ENCODE measurements at places on chromosomes 6 and 20.
A peak's percentile ranks its signal among the peaks of the same experiment; 100 is the strongest.

- no peak for DNase-seq
Observed at GRCh38 chr20:50298554-50299324, 108.1 kb downstream of the CEBPB start.

GRCh38 chr6:1581120-1581991 lies 28.4 kb upstream of the FOXC1 start:
- no peak for DNase-seq

DNA sequence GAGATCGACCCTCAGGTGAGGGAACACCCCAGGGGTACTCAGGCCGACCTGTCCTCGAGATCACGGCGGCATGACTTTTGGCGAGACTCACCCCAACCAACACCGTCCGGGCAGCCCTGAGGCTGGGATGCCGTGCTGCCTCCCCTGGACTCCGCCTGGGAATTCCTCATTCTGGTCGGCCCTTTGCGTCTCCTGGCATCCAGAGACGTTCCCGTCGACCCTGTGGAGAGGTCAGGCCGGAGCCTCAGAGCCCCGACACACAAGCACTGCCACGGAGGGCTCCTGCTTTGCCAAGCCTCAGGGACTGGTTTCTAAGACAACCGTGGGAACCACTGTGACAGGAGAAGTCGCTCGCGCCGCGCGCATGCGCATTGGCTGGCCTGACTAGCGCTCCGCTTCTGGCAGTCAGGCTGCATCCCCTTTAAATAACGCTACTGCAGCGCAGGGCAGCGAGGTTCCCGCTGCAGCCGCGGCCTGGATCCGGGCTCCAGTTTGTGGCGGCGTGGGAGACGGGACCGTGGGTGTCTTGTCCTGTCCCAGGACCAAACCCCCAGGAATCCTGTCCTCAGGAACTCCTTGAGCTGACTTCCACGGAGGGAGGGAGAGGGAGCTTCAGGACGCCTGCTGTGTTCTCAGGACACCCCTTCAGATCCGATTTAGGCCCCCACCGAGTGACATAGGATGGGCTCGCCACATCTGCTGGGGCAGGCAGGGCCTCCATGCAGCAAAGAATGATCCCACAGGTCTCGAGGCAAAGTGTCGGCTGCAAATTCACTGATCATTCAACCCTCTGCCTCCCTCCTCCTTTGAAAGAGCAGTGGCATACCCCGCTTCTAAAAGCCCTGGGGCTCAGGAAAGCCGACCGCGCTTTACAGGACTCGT lies 163.2 kb upstream of the ZNF337 start:
- no peak for DNase-seq

DNA sequence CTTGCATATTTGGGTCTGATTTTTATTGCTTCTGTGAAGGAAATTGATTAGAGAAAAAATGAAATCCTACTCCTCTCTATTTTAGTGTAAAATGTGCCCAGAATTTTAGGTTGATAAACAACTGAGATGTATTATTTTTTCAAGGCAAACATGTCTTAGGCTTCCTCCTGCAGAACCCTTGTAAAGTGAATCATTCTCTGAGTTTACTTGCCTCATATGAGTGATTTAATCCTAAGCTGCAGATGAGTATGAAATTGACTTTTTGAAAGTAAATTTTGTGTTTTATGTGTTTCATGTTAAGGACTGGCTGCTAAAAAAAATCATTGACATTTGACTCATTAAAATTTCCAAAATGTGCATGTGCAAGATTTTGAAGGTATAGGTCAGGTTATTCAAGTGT lies 138.5 kb upstream of the PHACTR1 start:
- DNase-seq, result no peak

GRCh38 chr20:37579106-37579505 lies 51.4 kb upstream of the BLCAP start:
- no peak for DNase-seq

GRCh38 chr6:4606821-4607704 lies 169.1 kb upstream of the CDYL start:
- no peak for DNase-seq

- no peak for DNase-seq
Observed at GRCh38 chr6:44169886-44170570, 11.4 kb downstream of the CAPN11 start.

DNA sequence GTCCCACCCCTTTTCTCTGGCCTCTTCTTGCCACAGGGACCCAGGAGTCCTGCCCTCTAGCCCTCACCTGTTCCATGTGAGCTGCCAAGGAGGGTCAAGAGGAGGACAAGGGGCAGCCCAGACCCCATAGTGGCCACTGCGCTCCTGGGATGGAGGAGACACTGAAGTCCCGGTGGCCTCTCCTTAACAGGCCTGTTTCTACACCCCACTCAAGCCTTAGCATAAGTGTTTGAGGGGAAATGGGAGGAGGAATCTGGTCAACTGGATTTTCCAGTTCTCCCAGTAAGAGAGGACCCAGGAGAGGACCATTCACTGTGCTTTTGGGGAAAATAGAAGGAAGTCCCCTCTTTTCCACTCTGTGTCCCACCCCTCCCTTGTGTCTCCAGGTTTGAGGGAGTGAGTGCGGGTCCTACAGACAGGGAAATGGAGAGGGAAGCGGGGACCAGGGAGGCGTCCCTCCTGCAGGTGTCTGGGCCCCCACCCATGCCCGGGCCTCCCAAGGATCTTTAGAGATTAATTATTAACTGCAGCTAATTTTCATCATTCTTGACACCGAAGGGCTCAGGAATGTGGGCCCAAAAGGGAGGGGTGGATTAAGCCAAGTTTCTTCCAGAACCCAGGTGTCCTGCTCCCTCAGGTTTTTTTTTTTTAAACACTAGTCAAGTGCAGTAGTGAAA lies at the start of gene SFTA2:
SFTA2 (minus strand) TSS at position 202 of the 677 bp plus-strand sequence; CDS start at position 128, 74 bp downstream.
- DNase-seq, result no peak

DNA sequence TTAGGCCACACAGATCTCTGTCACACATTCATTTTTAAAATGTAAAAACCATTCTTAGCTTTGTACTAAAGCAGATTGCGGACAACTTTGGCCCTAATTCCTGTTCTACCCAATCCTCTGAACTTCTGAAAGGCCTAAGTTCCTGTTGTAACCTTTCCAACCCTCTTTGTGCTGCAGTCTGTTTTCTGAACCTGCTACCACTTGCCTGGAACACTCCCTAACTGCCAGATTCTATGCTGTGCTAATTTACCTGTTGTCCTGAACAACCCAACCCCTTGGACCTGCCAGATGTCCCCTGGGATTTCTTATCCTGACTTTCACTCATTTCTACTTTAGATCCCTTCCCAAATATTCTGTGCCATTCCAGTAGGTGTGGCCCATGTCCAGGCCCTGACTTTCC lies 398.7 kb downstream of the ZFAND3 start:
- no peak for DNase-seq

- no peak for DNase-seq
Observed at GRCh38 chr20:33079259-33079658, at the start of gene BPIFB4. TSS of gene BPIFB4 (plus strand) at chr20:33079643. CDS start at chr20:33081527, 1,884 bp downstream.

- no peak for DNase-seq
Observed at GRCh38 chr6:18352001-18352400, 35.1 kb upstream of the RNF144B start.

DNA sequence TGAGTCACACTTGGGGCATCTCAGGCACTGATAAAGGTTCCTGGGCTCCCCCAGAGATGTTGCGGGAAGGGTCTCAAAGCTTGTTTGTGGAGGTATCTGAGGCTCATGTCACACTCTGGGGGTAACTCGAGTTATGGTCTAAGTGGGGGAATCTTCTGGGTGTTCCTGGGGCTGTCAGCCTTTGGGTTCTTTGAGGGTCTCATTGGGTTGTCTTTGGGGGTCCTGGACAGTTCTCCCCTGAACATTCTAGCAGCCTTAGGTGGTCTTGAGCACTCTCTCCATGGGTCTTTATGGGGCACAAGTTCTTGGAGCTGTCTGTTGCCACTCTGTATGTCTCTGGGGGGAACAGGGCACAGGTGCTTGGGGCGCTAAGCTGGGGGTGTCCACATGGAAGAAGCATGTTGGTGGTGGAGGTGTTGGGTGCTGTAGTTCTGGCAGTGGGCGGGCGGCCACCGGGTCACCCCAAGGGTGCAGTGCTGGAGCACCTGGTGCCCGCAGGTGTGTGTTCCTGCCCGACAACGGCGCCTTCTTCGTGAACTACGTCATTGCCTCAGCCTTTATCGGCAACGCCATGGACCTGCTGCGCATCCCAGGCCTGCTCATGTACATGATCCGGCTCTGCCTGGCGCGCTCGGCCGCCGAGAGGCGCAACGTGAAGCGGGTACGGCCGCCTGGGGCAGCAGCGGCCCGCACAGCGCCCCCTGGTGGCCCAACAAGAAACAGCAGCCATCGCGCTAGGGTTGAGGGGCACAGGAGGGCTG lies 7.1 kb upstream of the CAPN11 start:
- peak; percentile 74 for DNase-seq

DNA sequence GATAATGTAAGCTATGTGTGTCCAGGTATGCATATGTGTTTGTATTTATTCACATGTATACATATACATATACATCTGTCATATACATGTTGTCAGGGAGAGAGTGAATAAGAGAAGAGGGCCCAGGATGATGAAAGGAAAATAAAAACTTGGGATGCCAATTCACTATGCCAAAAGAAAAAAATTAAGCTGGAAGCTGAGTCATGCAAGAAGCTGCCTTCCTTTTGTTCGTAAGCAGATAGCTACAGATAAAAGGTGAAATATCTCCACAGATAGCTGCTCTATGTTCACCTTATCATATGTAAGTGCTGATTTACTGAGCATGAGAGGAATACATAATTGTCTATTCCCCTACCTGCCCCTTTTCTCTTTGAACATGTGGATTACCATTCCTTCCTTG lies 579.9 kb downstream of the EPM2A start:
- no peak for DNase-seq

- no peak for DNase-seq
Observed at GRCh38 chr6:94215552-94215951, 796.2 kb upstream of the EPHA7 start.

DNA sequence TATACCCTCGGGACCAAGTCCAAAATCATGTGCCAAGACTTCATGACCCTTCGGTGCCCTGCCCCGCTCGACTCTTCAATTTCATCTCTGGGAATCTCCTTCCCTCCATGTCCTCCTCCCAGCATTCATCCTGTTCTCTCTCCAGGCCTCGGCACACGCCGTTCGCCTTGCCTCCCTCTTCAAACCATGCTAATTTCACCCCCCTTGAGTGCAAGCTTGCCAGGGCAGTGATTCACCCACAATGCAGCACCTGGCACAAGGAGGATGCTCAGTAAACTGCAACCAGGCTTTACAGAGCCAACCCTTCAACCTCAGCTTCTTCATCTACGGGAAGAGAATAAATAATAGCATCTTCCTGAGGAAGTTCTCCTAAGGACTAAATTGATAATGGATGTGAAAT lies 4.1 kb downstream of the KCNS1 start:
- no peak for DNase-seq

GRCh38 chr6:41964201-41964887 lies 22.7 kb upstream of the CCND3 start:
- no peak for DNase-seq

DNA sequence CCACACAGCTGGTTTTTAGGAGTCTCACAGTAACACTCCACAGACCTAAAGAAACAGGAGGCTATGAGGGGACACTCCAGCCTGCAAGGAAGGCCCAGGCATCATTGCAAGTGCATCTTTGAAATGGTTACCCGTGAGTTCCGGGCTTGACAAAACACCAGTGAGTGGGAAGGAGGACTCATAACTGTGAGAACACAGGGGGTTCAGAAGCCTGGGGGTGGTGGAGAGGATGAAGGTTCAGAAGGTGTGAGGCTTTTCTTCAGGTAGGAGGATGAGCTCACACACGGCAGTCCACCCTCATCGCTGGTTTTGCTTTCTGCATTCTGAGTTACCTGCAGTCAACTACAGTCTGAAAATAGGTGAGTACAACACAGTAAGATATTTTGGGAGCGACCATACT lies 39.9 kb downstream of the MAP7 start:
- no peak for DNase-seq

- no peak for DNase-seq
Observed at GRCh38 chr6:72182337-72183246, 296.2 kb downstream of the RIMS1 start.

- DNase-seq, result no peak
Observed at GRCh38 chr6:75852721-75853120, 103.7 kb downstream of the MYO6 start.

DNA sequence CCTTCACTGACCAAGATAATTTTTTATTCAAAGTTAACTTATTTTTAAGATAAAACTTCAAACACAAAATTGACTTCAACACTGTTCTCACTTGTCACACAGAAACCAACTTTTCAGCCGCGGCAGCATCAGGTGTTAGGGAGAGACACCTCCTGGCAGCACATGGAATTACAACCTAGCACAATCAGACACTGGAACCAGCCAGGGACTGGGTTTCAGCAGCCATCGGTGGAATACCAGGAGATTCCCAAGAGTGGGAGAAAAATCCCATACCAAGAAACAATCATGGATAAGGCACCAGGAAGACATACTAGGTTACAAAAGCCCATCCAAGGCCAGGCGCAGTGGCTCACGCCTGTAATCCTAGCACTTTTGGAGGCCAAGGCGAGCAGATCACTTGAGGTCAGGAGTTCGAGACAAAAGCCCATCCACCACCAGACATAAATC lies 70.0 kb downstream of the SNX5 start:
- DNase-seq, result peak; percentile 77

DNA sequence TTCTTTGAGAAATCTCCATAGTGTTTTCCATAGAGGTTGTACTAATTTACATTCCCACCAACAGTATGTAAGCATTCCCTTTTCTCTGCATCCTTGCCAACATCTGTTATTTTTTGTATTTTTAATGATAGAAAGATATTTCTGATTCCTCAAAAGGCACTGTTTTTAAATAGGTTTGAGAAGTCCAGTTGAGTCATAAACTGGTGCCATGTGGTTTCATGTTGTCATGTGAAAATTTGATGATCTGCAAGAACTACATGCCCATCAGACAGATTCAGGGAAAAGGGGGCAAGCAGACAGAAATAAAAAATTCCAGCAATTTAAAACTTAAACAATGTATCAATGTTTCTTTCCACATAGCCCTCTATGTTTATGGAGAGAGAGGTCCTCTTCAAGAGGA lies 227.5 kb downstream of the KCNQ5 start:
- DNase-seq, result no peak

DNA sequence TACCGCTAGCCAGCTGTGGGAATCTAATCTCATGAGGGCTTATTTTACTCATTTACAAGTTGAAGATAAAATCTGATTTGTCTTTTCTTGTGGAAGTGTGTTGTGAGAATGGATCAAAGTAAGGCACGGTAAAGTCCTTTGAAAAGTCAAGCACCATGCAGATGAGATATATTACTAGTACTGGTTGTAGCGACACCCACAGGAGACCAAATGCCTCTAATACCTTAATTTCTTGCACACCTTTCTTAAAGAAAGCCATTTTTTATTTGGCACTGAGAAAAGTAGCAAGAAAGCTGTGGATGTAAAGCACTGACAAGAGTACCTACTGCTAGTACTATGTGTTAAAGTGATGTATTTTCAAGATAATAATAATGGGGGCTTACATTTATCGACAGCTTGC lies 191.0 kb upstream of the MMS22L start:
- DNase-seq, result no peak

- no peak for DNase-seq
Observed at GRCh38 chr6:42745083-42745639, 742 bp downstream of the TBCC start.

- DNase-seq, result no peak
Observed at GRCh38 chr6:70395301-70395672, 18.0 kb upstream of the FAM135A start.

GRCh38 chr20:16922834-16923233 lies 174.7 kb downstream of the OTOR start:
- no peak for DNase-seq

Measured in omental fat pad (tissue), 4 donors.